ENCODE measurements at places on chromosomes 2 and 18.

DNA sequence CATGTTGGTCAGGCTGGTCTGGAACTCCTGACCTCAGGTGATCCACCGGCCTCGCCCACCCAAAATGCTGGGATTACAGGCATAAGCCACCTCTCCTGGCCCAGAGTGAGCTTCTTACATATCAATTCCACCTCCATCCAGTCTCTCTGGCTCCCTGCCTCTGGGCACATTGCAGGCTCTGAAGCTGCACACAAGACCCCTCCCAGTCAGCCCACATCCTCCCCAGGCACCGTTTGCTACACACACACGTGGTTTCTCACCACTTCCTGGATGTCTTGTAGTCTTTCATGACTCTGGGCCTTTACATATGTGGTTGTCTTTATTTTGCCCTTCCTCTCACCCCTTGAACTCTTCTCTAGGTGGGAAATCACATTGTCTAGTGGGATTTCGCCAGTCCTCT lies 64.0 kb upstream of the CABLES1 start:
- DNase-seq = no peak

- no peak for DNase-seq
Observed at GRCh38 chr2:204495381-204495780, 49.9 kb upstream of the PARD3B start.

- DNase-seq = no peak
Observed at GRCh38 chr2:72883356-72883962, 3.7 kb upstream of the SPR start.

GRCh38 chr2:227862227-227862740 lies 9.1 kb upstream of the DAW1 start:
- peak; percentile 69 for DNase-seq

DNA sequence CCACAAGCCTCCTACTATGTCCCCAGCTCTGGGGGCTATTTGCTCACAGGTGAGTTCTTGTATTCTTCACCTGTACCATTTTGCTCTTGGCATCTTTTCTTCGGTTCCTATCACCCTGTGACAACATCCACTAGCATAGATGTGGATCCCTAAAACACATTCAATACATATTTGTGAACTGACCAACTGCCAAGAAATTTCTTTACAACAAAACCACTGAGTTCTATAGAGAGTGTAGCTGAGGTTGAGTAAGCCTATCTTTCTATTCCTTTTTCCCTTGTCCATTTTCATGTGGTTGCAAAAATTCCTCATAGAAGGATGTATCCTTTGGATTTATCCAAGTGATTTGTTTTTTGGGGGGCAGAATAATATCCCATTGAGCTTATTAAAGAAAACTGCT lies 192.7 kb upstream of the ITGA4 start:
- no peak for DNase-seq

DNA sequence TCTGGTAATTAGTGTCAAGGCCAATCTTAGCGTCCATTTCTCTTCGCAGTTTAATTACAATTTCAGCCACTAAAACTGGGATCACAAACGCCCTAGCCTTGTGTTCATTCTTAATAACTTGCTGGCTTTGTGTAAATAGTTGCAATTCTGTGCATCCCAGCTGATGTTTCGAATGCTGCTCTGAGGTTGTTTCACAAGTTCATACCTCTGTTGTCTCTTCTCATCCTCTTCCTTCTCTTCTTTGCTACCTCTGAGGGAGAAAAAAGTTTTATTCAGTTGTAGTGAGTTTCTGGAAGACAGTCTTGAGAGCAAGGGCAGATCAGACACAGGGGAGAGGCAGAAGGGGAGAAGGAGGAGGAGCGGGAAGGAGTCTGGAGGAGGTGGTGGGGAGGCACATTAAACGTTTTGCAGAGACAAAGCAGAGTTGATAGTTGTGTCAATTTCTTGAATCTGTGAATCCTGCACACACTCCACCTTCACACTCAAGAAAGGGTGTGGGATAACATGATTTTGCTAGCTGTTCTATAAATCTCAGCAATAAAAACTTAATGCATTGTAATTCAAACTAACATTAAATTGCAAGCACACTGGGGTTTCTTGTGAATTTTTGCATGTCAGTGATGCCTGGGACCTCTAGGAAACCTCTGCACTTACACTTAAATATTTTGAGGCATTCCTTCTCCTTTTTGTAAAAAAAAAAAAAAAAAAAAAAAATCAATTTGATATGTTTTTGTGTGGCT lies 6.8 kb downstream of the MEIS1 start:
- no peak for DNase-seq

GRCh38 chr2:232473467-232473890 lies 14.2 kb downstream of the ECEL1 start:
- no peak for DNase-seq

DNA sequence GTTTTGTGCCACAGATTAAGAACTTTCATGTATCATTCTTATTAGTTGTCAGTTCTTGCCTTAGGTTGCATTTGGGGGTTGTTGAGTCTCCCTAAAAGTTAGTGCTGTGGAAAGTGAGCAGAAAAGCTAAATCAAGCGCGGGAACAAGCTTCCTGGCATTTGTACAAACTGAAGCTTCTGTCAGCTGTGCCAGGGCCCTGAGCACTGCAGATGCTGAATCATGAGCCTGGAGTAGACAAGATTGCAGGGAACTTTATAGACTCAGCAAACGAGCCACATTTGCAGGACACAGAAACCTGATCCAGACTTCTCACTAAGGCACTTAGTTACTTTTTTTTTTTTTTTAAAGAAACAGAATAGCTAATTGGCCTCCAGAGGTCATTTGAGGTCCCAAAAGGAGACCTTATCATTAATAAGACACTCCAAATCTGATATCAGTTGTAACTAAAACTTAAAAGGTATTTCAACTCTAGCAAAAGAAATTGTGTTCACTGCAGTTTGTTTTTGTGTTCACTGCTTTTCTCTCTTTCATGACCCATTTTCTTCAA lies 88.7 kb downstream of the ADAM23 start:
- no peak for DNase-seq

- no peak for DNase-seq
Observed at GRCh38 chr18:63890237-63890949, 2.9 kb downstream of the SERPINB2 start.

- DNase-seq = no peak
Observed at GRCh38 chr18:26960911-26961310, 95.4 kb upstream of the AQP4 start.

DNA sequence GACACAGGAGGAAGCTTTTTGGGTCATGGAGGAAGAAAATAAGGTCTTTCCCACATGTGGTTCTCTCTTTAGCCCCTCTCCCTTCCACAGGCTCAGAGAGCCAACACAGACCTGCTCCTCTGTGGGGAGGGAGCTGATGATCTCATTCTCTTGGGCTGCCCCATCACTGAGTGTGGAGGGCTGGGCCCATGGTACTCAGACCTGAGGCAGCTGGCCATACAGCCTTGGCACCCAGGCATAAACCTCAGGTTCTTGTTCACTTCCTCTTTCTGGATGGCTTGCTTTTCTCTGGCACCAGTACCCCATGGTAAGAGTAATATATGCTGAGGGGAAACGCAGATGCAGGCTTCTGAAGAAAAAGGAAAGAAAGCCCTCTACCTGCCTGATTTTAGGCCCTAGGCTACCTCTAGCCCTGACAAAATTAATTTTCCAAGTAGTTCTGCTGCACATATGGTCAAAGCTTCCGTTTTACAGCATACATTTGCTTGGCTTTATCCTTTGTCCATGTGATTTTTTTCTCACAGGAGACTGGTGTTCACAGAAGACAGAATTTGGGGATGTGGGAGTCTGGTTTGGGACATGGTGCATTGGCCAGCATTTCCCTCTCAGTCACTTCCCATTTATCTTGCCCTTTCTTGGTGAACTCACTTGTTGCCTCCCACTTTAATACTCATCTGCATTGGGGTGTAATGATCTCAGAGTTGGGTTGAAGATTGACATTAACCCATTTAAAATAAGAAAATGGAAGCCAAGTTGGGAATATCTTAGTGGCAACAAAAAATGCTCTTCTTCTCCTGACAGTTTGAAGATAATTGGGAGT lies 11.1 kb downstream of the DHRS9 start:
- DNase-seq = no peak

GRCh38 chr2:25127646-25128045 lies 40.7 kb downstream of the POMC start:
- peak; percentile 26 for DNase-seq

- DNase-seq = peak; percentile 70
Observed at GRCh38 chr2:85445316-85446295, 27.1 kb downstream of the SH2D6 start.

- no peak for DNase-seq
Observed at GRCh38 chr2:179322289-179322688, 57.7 kb upstream of the SESTD1 start.

DNA sequence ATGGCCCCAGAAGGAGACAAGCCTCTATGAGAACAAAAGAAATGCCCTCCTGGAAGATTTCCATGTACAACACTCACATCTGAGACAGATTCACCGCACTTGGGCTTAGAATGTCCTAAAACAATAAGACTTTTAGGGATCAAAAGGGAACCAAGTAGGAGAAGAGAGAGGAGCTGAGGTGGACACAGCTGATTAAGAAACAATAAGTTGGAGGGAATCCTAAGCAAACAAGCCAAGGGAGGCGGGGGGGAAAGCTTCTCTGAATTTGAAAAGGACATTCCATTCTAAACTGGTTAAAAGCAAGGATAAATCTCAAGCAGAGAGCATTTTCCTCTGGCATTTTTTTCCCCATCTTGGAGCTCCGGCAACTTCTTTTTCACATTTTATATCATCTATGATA lies 9.9 kb downstream of the ACVR1 start:
- no peak for DNase-seq

DNA sequence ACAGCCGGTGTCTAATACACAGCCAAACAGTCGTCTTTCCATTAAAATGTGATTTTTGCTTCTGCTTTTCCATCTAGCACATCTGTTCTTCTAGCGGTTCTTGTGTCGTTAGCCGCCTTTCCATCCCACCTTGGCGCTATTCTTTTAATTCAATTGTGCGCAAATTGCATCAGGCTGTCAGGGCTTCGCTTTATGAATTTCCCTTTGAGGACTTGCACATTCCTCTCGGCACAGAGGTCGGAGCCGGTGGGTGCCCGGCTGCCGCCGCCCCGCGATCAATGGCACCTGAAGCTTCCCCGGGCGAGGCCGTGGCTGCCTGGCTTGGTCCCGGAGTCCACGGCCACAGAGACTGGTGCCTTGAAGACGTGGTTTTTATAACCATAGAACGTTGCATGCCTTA lies 33.9 kb upstream of the TSPYL6 start:
- DNase-seq = no peak

- DNase-seq = no peak
Observed at GRCh38 chr2:56167616-56168562, 15.9 kb upstream of the CCDC85A start.

DNA sequence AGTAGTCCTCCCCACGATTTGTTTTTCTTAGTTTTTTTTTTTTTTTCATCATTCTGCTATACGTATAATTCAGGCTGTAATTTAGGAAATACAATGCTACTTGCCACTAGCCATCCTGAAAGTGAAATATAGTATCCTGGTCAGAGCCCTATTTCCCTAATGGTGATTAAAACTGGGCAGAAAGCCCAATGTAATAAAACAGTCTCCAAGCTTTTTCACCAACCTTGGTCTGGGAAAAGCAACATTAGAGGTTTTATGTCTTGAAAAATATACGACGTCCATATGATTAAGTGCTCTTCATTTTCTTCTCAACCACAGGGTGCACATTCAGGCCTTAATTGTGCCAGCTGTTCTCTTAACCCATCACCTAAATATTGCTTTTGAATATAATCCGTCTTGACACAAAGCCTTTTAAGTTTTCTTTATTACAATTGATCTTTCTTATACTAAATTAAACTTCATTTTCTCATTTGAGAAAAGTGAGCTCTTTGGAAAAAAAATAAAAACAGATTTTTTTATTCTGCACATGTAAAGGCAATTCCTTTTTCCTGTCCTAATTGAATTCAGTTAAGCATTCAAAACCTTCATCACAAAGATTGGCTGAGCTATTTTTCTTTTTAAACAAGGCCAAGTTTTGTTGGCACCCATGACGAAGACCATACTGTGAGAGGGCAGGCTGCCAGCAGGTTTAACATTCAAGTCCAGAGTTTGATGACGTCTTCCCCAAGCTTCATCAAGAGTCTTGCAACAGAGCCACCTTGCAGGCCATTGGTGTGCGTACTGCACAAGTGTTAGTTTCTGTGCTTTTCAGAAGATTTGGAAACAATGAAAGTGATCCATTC lies 52.7 kb downstream of the MAP2 start:
- peak; percentile 86 for DNase-seq

DNA sequence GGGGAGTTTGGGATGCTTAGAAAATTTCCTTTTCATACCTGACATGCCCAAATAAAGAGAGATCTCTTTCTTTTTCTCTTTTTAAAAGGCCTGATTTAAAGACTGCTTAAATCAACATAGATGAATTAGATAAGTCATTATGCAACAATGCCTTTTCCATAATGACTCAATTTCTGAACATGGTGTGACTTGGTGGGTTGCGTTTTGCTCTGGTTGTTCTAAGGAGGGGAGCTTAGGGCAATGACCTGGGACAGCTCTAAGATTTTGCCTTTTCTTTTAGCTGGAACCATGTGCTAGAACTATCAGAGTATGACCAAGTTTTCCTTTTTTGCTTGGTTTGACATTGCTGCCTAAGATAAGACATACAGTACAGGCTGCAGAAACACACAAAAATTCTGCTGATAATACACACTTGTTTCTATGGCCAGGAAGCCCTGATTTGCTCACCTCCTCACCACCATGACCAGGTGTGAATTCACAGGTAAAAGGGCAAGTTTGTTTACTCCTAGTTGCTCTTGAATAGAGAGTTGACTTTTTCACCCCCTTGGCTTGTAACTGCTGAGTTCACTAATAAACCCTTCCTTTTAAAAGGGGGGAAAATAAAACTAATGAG lies 58.1 kb upstream of the IL1RL1 start:
- DNase-seq = no peak

- DNase-seq = no peak
Observed at GRCh38 chr2:106157416-106157815, 36.7 kb downstream of the UXS1 start.

DNA sequence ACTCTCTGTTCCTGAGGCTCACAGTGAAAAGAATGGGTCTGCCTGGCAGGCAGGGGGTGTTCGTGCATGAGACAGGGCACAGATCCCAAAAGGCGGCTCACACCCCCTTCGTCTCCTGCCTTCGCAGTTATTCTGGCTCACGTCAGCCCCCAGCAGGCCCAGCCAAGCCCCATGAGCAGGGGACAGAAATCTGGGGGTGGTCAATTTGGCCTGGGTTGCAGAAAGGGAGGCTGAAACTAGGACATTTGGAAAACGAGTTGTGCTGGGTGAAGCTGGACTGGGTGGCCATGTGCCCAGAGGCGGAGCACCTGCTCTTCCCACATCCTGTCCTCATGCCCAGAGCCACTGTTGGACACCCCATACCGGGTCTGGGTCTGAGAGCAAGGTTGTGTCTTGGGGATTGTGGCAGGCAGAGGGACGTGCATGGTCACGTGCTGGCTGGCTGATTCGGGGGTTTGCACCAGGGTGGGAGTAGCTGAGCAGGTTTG lies 99.0 kb upstream of the MCFD2 start:
- DNase-seq = no peak

- no peak for DNase-seq
Observed at GRCh38 chr2:221120643-221121042, 451.5 kb downstream of the EPHA4 start.

DNA sequence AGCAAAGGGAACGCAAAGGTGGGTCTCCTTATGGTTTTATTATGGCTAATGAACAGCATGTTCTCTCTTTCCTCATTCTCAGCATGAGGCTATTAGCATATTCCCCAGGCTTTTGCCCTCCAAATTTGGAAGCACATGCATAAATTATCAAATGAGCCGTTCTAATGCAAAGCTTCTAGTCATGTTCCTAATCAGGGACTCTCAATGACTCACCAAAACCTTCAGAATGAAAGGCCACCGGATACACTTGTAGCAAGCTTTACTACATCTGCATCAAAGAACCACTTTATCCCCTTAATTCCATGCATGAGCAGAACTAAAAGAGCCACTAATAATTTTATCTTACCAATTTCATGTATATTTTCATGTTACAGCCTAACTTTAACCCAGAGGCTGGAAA lies 310.5 kb downstream of the LRATD1 start:
- DNase-seq = no peak
